Stimulated activated CD4-positive, alpha-beta T cell treated with anti-CD3 and anti-CD28 coated beads, Interleukin-12 subunit alpha, Interleukin-12 subunit beta, amount 100 ng/mL, for 4 hours (primary cell): ENCODE measurements at places on chromosomes 5 and 9.
A peak's percentile ranks its signal among the peaks of the same experiment; 100 is the strongest.

DNA sequence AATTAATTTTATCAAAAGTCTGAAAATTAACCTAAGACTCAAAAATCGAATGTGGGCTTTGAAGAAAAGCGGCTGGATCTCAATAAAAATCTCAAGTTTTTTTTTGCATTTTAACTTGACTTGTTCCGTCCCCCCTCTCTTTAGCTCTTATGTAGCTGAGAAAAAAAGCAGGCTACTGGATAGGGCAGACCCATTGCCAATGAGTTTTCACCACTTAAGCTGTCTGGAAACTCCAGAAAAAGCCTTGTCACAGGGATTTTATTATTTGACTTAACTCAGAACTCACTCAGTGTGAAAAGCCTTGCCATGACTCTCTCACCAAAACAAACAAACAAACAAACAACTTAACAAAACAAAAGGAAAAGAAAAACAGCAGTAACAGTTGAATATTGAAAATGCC is 247.4 kb downstream of the CDH9 start:
- no peak for DNase-seq

DNA sequence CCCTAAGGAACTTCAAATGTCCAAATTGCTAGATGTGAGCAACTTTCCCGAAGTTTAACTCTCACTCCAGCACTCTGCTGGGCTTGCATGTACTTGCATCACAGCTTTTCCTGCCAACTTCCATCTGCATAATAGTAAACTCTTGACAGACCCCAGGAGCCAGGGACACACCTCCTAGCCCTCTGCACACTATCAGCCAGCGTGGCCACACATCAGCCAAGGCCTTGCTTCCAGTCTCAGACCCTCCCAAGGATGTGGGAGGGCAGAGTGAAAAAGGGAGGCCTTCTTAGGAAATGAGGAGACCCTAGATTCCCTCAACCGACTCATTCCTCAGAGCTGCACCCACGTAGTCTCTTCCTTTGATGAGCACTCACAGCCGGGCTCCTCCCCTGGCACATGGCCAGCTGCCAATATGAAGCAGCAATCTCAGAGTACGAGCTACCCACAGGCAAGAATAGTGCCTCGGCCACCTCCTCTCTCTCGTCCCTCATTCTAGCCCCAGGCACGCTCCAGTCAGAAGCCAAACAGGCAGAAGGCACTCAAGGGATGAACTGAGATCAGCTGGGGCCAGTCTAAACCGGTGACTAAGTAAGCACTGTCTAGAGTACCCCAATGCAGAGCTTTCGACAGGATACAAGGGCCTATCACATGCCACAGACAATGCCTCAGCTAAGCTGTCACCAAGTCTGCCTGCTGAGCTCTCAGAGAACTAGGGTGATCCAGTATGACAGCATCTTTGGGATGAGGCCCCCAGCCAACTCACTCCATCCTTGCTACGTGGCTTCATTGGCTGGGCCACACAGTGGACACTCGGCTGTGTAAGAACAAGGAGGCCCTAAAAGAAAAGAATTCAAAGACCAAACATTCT is 2.3 kb downstream of the P4HA2 start:
- peak; percentile 36 for DNase-seq

DNA sequence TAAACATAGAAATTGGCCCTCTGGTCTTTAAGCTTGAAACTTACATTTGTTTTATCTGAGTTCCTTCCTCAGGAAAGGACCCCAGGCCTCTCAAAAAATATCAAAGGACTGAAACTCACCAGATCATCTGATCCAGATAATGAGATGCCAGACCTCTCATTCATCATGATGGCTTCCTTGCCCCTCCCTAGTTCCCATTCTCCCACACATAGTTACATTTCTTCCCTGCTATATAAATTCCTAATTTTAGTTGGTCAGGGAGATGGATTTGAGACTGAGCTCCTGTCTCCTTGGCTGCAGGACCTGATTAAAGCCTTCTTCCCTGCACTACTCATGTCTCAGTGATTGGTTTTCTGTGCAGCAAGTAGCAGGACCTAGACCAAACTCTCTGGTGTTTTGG is 119.4 kb upstream of the SPIN1 start:
- DNase-seq: no peak

DNA sequence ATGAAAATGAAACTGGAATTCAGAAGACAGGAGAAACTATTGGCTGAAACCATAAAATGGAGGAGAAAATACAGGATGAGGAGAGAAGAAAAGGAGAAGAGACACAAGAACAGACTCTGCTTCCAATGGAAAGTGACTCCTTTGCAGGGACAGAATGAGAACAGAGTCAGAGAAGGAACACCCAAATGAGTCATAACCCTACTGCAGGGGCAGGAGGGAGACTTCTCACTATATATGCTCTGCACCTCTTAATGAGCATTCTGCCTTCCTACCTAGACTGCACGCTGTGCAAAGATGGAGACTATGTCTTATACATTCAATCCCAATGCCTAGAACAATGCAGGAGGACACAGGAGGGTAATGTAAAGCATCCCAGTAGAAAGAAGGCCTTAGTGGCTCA is 2.1 kb downstream of the SAXO1 start:
- DNase-seq: no peak
